Activated B cell treated with CpG ODN at 0.5 μM for 24 hours (primary cell): ENCODE measurements at places on chromosomes 2 and 18. TPM values are rescaled to one million over a fixed set of nuclear protein-coding genes. Genes with fewer than 3 reads are reported as not detected.

- DNase-seq = no peak
- H3K27ac ChIP-seq = no peak overlapping the region
- H3K27me3 ChIP-seq = peaks cover 22% of the 10 kb centered on the region
- H3K4me3 ChIP-seq = no peak overlapping the region
- H3K36me3 ChIP-seq = no peaks in the 10 kb centered on the region
Observed at GRCh38 chr2:226725126-226725860, 74.3 kb downstream of the IRS1 start.

GRCh38 chr2:190343536-190344275 is at the start of gene INPP1:
TSS of gene INPP1 (plus strand) at chr2:190343589. CDS start at chr2:190360103, 16,514 bp downstream.
- no peaks in the 10 kb centered on the region for H3K36me3 ChIP-seq
- peak; percentile 45 for DNase-seq
- peak within 1 kb of the TSS; percentile 47 for H3K27ac ChIP-seq
- H3K27me3 ChIP-seq = no peaks in the 10 kb centered on the region
- peak within 1 kb of the TSS; percentile 87 for H3K4me3 ChIP-seq
- peaks cover 9% of the 10 kb centered on the region for H3K4me1 ChIP-seq

- no peaks in the 10 kb centered on the region for H3K27me3 ChIP-seq
- no peak overlapping the region for H3K4me3 ChIP-seq
- DNase-seq = no peak
- H3K36me3 ChIP-seq = no peaks in the 10 kb centered on the region
- peaks cover 3% of the 10 kb centered on the region for H3K4me1 ChIP-seq
- no peak overlapping the region for H3K27ac ChIP-seq
Observed at GRCh38 chr2:225487878-225488416, 88.4 kb downstream of the NYAP2 start.

GRCh38 chr2:81529944-81530343 is 1225.4 kb upstream of the LRRTM1 start:
- H3K4me1 ChIP-seq = no peaks in the 10 kb centered on the region
- no peak for DNase-seq
- no peak overlapping the region for H3K27ac ChIP-seq
- no peak overlapping the region for H3K4me3 ChIP-seq
- no peaks in the 10 kb centered on the region for H3K36me3 ChIP-seq
- no peaks in the 10 kb centered on the region for H3K27me3 ChIP-seq

GRCh38 chr2:218003981-218004419 is 1.2 kb upstream of the TNS1 start:
- no peak overlapping the region for H3K27ac ChIP-seq
- H3K4me1 ChIP-seq = no peaks in the 10 kb centered on the region
- H3K36me3 ChIP-seq = no peaks in the 10 kb centered on the region
- H3K4me3 ChIP-seq = no peak overlapping the region

- H3K4me1 ChIP-seq = peaks cover 7% of the 10 kb centered on the region
- H3K36me3 ChIP-seq = peaks cover 80% of the 10 kb centered on the region
- H3K27ac ChIP-seq = no peak overlapping the region
- H3K4me3 ChIP-seq = no peak overlapping the region
- no peak for DNase-seq
Observed at GRCh38 chr18:13018374-13018773, 27.2 kb downstream of the CEP192 start.

- no peak for DNase-seq
- no peak overlapping the region for H3K27ac ChIP-seq
- no peaks in the 10 kb centered on the region for H3K4me1 ChIP-seq
- H3K4me3 ChIP-seq = no peak overlapping the region
- peaks cover 54% of the 10 kb centered on the region for H3K36me3 ChIP-seq
Observed at GRCh38 chr2:147945660-147946059, 74.9 kb downstream of the ORC4 start.

DNA sequence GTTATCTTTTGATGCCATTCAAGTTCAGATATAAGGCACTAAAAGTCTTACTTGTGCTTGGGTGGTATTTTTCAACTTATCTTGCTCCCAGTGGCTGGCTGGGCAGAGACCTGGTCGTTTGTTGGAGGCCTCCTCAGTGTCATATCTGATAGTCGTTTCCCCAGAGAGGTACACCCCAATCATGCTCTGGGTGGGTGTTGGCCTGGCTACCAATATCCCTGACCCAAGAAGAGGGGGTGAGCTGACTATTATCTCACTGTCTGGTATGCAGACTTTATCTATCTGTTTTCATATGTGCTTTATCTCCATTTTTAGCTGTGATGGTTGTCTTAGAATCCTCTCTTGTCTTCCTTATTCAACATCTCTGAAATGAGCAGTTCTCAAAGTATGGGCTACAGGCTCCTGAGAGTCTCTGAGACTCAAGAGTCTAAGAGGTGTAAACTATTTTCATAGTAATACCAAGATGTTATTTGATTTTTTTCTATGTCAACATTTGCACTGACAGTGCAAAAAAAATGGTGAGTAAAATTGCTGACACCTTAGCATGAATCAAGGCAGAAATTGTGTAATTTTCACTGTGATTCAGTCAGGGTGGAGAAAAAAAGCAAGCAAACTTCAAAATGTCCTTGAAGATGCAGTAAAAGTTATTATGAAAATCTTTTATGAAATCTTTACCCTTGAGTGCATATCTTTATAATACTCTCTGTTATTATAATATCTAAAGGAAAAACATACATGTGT is 12.3 kb upstream of the PLEK start:
- H3K36me3 ChIP-seq = no peaks in the 10 kb centered on the region
- no peak for DNase-seq
- H3K4me1 ChIP-seq = peaks cover 4% of the 10 kb centered on the region
- H3K27me3 ChIP-seq = no peaks in the 10 kb centered on the region
- H3K27ac ChIP-seq = no peak overlapping the region

- no peak overlapping the region for H3K27ac ChIP-seq
- H3K4me3 ChIP-seq = no peak overlapping the region
- no peaks in the 10 kb centered on the region for H3K4me1 ChIP-seq
- H3K36me3 ChIP-seq = no peaks in the 10 kb centered on the region
Observed at GRCh38 chr18:36217348-36217747, 30.1 kb downstream of the MOCOS start.

DNA sequence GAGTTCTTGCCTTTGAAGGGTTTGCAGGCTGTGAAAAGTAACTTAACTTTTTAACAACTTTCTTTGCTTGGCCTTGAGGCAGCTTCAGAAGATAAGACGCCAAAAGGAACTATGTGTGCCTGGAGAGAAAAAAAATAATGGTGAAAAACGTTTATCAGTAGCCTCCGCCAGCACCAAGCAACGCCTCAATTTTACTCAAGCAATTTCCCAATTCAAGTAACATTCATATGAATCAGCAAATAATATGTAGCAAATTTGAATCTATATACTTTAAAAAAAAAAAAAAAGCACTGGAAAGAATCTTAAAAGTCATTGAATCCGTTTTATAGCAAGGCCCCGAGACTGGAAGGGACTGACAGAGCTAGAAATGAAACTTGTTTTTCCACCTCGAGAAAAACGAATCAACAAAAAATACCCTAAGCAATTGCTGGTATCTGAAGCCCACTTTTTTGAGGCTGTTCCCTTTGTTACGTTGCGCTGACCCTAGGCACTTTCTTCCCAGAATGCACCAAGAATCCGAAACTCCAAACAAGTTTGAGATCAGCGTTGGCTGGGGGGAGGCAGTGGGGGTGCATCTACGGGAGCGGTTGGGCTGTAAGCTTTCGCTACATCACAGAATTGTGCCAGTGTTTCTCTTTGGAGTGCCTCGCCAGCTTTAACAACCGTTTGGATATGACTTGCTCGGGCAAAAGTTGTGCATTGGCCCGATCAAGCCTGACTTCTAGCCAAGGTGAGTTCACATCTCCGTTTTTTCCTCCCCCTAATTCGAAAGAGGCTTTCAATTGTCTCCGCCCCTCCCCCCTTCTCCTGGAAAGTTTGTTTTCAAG is 2.7 kb upstream of the TGIF1 start:
- H3K4me1 ChIP-seq = peaks cover 26% of the 10 kb centered on the region
- peaks cover 28% of the 10 kb centered on the region for H3K36me3 ChIP-seq
- no peaks in the 10 kb centered on the region for H3K27me3 ChIP-seq
- H3K27ac ChIP-seq = peak overlapping the region; percentile 100
- DNase-seq = peak; percentile 31

Gene CENPA
- total RNA-seq = 0.42 TPM in 2 replicates

Gene SP140
- total RNA-seq = 295 and 330 TPM in 2 replicates

Gene GPR39
- not detected in 2 replicates for total RNA-seq

Gene COL6A3
- 0.02 and 0.05 TPM in 2 replicates for total RNA-seq

Gene SPC25
- 0.18 and 0.95 TPM in 2 replicates for total RNA-seq

Gene LIMS3
- total RNA-seq = 0.24 TPM in 1 of 2 replicates, not detected in the other

Gene IL37
- total RNA-seq = not detected in 2 replicates

Gene COL5A2
- total RNA-seq = 0.13 and 0.24 TPM in 2 replicates

Gene GPAT2
- 4.5 and 4.9 TPM in 2 replicates for total RNA-seq

Gene SERPINB12
- not detected in 2 replicates for total RNA-seq

Gene AQP12A
- total RNA-seq = not detected in 2 replicates

Gene RTP5
- 0.12 TPM in 1 of 2 replicates, not detected in the other for total RNA-seq
